Activated T-helper 1 cell treated with anti-CD3 and anti-CD28 coated beads, Interleukin-12 subunit alpha, Interleukin-12 subunit beta, Interleukin-2, Interleukin-4 antibody, amounts not matched to agents 30 ng/mL and 10 ng/mL and 1 ng/mL, durations not matched to agents 14 hours and 24 hours and 36 hours (primary cell): ENCODE measurements at places on chromosomes 7 and 10.

DNA sequence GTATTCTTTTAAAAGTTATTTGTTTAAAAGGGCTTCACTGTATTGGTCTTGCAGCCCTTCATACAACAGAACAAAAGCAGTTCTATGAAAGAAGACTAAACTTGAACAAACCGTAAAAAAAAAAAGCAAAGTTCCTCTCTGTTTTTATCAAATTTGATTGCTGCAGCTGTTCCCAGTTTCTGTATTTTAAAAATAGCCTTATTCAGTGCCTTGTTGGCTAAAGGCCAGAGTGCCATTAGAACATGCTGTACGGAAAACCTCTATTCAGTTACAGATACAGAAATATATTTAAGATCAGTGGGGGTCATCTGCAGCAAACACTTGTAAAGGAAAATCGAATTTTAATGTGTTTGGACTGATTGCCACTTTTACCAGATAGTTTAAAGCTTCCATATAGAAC is 207.8 kb upstream of the ETV1 start:
- H3K27me3 ChIP-seq = no peaks in the 10 kb centered on the region
- no peak overlapping the region for H3K27ac ChIP-seq
- no peaks in the 10 kb centered on the region for H3K4me1 ChIP-seq
- no peak overlapping the region for H3K4me3 ChIP-seq

GRCh38 chr7:70590126-70590854 is 541.7 kb upstream of the GALNT17 start:
- no peaks in the 10 kb centered on the region for H3K36me3 ChIP-seq
- DNase-seq = no peak
- peaks cover 6% of the 10 kb centered on the region for H3K27me3 ChIP-seq

DNA sequence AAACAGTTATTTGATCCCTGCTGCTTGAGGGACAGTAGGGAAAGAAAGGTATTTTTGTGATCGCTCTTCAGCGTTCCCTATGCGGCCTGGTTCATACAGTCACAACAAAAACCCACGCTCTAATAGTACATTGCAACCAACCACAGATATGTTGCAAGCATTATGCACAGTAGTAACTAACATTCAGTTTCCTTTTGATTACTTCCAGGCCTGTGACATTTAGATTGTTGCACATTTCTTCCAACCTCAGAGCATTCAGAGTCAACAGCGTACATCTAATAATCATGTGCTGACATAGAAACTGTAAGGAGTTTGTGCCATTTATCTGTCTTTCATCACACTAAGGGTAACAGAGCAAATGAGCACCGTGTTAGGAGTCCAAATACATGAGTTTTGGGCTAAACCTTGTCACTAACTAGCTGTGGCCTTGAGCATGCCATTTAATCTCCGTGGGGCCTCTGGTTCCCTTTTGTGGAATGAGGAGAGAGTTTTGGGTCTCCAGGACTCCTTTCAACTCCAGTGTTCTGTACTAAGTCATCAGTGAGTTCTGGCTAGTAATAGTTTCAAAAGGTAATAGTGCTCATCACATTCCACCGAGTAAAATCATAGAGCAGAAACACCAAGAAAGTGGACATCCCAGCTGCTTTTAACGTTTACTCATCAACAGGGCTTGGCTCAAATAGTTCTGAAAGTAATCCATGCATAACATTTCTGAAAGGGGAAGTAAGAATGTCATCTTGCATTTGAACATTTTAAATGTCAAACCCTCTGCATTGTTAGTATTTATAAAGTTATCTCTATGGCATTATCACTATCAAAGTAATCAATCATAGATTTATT is 99.0 kb upstream of the FZD1 start:
- no peak overlapping the region for H3K27ac ChIP-seq
- no peak for DNase-seq
- no peaks in the 10 kb centered on the region for H3K36me3 ChIP-seq
- H3K4me1 ChIP-seq = no peaks in the 10 kb centered on the region
- H3K4me3 ChIP-seq = no peak overlapping the region
- peaks cover 2% of the 10 kb centered on the region for H3K27me3 ChIP-seq

GRCh38 chr7:573933-574381 is 54.3 kb upstream of the PDGFA start:
- no peak for DNase-seq
- H3K27me3 ChIP-seq = no peaks in the 10 kb centered on the region
- no peak overlapping the region for H3K4me3 ChIP-seq
- H3K4me1 ChIP-seq = no peaks in the 10 kb centered on the region
- no peak overlapping the region for H3K27ac ChIP-seq

DNA sequence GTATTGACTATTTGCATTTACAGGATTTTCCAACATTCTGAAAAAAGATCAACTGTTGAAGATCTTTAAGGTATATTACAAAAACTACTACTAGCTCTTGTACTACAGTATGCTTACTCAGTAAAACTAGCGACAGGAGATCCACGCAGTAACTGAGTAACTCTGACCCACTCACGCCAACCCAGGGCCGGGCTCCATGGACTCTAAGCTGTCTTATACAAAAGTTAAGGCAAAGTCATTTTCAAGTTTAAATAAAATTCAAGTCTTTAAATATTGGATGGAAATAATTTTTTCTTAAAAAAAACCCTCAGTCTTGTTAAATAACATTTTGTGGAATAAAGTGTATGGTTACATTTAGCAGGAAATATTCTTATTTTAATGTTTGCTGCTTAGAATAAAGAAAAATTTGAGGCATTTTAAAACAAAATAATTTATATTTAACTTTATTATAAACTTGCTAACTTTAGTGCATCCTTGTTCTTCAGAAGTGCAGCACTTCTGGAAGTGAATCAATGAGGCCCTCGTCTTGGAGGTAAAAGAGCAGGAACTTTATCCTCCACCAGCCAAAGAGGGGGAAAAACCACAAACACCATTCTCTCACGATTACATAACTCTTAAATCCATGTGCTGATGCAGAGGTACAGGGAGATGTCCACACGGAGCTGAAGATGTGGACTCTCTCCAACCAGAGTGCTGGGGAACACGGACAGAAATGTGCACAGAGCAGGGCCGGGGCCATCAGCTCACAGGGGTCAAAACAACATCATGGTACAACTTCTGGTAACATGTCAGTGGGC is 119.9 kb downstream of the LARP4B start:
- DNase-seq = no peak
- no peaks in the 10 kb centered on the region for H3K4me1 ChIP-seq
- H3K36me3 ChIP-seq = peaks cover 47% of the 10 kb centered on the region
- H3K27me3 ChIP-seq = no peaks in the 10 kb centered on the region
- no peak overlapping the region for H3K27ac ChIP-seq
